ENCODE measurements at places on chromosomes 1 and 21. TPM values are rescaled to one million over a fixed set of nuclear protein-coding genes. Genes with fewer than 3 reads are reported as not detected.

GRCh38 chr1:101086783-101087182, 61.2 kb upstream of the DPH5 start:
- no peak for DNase-seq

DNA sequence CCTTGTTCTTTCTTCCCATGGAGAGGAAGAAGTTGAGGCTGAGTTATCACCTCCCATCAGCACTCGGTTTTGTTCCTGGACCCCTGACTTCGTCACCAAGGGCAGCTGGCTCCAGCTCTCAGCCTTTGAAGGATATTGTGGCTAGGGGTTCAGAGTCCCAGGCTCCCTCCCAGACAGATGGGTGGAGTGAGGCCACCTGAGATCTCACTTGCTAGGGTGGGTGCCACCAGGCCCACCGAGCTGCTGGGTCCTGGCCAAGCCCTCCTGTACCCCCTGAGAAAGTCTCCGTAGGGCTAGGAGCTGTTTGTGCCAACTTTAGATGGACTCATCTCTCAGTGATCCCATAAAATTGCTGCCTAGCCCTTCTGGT, 6.9 kb downstream of the MX2 start:
- DNase-seq = no peak

- DNase-seq = peak; percentile 23
These were observed 13.2 kb downstream of the TP53BP2 start for GRCh38 chr1:223832637-223832943.

GRCh38 chr1:78650114-78650660, 556 bp downstream of the IFI44 start:
- DNase-seq = no peak

- DNase-seq = no peak
These were observed 29.7 kb downstream of the PER3 start for GRCh38 chr1:7813677-7814373.

- DNase-seq = no peak
These were observed 144.0 kb upstream of the PLXNA2 start for GRCh38 chr1:208387908-208388811.

DNA sequence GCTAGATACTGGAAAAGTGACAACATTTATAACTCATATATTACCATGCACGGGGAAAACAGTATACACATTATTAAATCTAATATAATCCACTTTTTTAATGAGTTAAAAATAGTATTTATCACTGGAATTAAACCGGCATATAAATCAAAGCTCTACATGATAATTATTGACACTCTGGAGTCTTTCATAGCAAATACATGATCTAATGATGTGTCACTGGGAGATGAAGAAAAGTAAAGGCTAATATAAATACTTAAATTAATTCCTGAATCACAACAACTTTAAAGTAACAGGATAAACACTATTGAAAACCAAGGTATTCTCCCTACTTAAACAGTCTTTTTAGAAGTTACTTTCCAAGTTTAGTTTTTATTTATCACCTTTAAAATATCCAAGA, 52.4 kb upstream of the ASPM start:
- DNase-seq = no peak

GRCh38 chr1:92186081-92186480, 31.6 kb upstream of the C1orf146 start:
- DNase-seq = no peak

DNA sequence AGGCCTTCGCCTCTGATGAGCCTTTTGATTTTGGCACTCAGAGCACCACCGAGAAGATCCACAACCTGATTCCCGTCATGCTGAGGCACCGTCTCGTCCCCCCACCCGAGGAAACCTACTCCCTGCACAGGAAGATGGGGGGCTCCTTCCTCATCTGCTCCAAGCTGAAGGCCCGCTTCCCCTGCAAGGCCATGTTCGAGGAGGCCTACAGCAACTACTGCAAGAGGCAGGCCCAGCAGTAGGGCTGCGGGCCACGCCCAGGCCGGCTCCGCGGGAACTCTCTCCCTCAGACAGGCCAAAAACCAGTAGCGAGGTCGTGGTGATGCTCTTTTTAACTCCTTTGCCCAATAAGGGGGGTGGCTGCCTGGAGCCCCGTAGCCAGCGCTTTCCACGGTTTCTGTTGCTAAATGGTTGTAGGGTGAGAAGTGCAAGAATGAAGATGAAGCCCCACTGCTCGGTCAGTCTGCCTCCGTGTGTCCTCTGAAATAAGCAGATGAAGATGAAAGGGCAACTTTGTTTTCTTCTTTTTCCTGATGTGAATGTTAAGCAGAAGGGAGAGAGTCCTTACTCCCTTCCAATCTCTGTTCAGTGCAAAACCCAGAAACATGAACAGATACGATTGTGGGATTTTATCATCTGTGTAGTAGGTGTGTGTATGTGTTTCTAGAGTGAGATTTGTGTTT, 46.5 kb downstream of the COQ8A start:
- no peak for DNase-seq

DNA sequence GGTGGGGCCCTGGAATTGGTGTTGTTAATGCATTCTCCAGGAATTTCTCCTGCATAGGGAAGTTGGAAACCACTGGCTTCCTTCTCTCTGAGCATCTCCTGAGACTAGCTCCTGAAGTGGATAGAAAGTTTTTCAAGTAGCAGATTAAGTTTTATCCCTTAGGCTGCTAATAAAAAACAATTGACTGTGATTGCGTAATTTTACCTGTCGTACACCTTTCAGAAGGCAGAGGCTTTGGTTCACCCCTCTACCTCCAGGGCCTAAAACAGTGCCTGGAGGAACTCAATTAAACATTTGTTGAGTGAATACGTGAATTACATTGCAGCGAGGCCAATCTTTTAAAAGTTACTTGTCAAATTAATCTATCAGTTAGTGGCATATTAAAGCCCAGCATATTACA, 3.4 kb downstream of the ITSN1 start:
- no peak for DNase-seq

DNA sequence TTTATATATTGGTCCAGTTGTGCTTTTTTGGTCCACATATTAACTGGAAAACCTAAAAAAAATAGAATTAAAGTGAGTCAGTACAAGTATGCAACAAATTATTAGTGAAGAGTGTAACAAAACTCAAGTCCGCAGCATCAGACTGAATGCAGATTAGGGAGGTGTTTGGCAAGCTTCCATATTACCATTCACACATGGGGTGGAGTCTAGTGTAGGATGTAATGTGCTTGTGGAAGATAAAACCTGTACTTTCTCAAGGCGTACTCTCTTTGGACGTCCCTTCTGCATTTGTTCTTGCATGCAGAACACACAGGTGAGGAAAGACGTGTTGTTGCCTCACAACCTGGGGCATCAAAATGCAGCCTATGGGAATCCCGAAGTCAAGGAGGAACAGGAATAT, 668.7 kb downstream of the MRPL39 start:
- DNase-seq = no peak

DNA sequence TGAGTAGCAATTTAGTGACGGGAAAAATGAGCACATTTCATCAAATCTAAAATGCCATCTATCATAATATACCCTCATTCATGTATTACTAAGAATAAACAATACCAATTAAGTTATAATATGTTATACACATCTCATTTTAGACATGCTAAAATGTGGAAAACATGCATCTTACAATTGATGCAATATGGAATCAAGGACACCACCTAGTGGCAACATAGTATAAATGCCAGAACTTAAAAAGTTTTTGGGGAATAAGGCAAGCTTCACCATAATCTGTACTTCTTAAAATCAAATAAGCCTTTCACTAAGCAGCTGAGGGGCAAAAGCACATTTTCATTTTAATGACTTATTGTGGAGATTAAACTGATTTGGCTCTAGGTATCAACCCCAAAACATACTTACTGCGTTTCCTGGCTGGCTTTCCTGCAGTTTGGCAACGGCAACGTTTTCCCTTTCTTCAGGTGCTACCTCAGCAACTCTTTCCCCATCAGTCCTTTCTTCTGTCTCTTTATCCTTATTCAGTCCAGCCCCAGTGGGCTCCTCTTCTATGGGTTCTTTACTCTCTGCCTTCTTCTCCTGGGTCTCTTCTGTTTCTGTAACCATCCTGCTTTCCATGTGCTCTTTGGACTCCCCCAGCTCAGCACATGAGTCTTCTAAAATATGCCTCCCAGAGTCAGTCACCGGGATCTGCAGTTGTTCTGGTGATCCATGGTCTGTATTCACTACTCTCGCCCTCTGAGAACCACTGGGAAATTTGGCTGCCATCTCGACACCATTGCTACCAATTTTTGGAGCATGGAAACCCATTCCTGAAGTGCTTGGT, 11.4 kb downstream of the SDE2 start:
- DNase-seq = no peak

GRCh38 chr1:23745515-23745914, 2.2 kb downstream of the ELOA start:
- no peak for DNase-seq

- no peak for DNase-seq
These were observed 55.5 kb upstream of the DNAJC6 start for GRCh38 chr1:65253800-65254319.

GRCh38 chr1:2803086-2803930, 1.8 kb upstream of the TTC34 start:
- no peak for DNase-seq

DNA sequence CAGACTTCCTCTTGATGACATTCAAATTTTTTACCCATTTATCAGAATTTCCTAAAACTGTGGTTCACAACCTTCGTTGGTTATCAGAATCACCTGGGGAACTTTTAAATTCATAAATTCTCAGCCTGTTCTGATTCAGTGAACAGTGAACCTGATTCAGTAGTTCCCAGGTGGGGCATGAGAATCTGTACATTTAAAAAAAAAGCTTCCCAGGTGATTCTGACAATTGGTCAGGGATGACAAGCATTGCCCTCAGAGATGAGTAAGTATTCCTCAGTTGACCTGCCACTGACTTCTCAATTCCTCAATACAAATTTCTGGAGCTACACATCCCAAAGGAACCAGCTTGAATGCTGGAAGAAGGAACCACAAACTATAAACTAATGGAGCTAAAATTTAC, 23.5 kb upstream of the CR2 start:
- DNase-seq = no peak

DNA sequence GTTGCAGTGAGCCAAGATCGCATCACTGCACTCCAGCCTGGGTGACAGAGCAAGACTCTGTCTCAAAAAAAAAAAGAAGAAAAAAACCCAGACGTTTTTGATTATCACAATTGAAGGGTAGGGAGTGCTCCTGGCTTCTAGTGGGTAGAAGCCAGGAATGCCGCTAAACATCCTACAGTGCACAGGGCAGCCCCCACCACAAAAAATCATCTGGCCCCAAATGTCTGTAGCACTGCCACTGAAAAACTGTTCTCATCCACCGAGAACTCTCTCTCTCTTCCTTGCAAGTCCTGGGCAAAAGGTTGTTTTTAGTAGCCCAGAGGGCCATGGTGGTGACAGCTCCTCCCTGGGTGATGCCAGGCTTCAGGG, 35.6 kb upstream of the GPR157 start:
- no peak for DNase-seq

The BGLAP gene
- total RNA-seq = not detected

The SMAP2 gene
- 95.8 TPM for total RNA-seq

The RNU1-3 gene
- not detected for total RNA-seq

The TEX38 gene
- not detected for total RNA-seq

The HPDL gene
- 7.1 TPM for total RNA-seq

The PRDM16 gene
- not detected for total RNA-seq

The LCA5L gene
- 0.59 TPM for total RNA-seq
